SHP77 (cell line): ENCODE measurements at places on chromosomes 11 and 22.

GRCh38 chr22:34414467-34415440 is 494.5 kb upstream of the LARGE1 start:
- peak; percentile 54 for DNase-seq

DNA sequence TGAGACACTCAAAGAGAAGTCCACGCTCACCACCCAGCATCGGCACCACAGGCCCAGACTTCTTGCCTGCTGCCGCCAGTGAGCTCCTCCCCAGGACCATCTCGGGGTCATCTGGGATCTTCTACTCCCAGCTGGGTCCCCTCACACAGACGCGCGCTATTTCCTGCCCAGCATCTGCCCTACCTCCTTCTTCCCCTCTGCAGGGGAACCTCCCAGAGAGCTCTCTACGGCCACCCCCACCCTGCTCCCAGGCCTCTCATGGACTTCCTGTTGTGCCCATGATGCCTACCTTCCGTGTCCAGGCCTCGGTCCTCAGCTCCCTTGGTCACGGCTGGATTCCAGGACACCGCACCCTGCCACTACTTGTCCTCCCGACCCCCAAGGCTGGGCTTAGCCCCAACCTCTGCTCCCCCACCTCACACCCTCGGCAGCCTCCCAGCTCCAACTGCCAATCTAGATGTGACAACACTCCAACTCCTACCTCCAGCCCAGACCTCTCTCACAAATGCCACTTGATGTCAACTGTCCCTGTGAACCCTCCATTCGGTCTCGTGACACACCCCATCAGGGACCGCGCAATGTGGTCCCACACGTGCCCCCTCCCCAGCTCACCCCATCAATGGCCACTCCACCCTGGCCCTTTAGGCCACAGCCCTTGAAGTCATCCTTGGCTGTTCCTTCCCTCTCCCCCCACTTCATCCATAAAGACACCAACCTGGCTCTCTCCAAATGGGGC is 45.3 kb downstream of the SGSM3 start:
- DNase-seq: peak; percentile 18

DNA sequence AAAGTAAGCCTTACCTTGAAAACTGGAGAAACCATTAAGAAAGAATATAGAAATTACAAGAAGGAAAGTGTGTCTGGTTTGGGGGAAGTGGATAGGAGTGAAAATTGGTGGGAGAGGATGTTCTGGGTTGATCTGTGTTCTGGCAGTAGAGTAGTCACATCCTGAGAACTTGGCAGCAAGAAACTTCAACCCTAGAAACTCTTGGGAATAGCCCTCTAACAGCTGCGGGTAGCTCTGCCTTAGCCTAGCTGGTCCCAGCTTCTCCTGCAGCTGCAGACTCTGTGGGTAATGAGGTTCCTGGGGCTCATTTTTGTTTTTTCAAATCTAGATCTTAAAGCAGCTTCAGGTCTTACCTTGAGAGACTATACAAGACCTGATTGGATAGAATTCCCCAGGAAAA is 24.2 kb upstream of the OR6X1 start:
- no peak for DNase-seq

- no peak for DNase-seq
Measured at GRCh38 chr11:133386262-133386661, 146.0 kb downstream of the OPCML start.

- DNase-seq: peak; percentile 41
Measured at GRCh38 chr22:31630331-31631329, 31.4 kb downstream of the PISD start.

DNA sequence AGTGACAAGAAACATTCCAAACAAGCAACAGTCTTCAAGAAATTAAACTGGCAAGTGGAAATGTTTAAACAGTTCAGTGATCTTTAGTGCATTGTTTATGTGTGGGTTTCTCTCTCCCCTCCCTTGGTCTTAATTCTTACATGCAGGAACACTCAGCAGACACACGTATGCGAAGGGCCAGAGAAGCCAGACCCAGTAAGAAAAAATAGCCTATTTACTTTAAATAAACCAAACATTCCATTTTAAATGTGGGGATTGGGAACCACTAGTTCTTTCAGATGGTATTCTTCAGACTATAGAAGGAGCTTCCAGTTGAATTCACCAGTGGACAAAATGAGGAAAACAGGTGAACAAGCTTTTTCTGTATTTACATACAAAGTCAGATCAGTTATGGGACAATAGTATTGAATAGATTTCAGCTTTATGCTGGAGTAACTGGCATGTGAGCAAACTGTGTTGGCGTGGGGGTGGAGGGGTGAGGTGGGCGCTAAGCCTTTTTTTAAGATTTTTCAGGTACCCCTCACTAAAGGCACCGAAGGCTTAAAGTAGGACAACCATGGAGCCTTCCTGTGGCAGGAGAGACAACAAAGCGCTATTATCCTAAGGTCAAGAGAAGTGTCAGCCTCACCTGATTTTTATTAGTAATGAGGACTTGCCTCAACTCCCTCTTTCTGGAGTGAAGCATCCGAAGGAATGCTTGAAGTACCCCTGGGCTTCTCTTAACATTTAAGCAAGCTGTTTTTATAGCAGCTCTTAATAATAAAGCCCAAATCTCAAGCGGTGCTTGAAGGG is 6.0 kb downstream of the MALAT1 start:
- no peak for DNase-seq
